ENCODE measurements at places on chromosomes 16 and 17.

- DNase-seq: no peak
Measured at GRCh38 chr16:51473091-51473490, 322.0 kb upstream of the SALL1 start.

- DNase-seq: no peak
Measured at GRCh38 chr17:65109990-65110680, 27.0 kb upstream of the RGS9 start.

DNA sequence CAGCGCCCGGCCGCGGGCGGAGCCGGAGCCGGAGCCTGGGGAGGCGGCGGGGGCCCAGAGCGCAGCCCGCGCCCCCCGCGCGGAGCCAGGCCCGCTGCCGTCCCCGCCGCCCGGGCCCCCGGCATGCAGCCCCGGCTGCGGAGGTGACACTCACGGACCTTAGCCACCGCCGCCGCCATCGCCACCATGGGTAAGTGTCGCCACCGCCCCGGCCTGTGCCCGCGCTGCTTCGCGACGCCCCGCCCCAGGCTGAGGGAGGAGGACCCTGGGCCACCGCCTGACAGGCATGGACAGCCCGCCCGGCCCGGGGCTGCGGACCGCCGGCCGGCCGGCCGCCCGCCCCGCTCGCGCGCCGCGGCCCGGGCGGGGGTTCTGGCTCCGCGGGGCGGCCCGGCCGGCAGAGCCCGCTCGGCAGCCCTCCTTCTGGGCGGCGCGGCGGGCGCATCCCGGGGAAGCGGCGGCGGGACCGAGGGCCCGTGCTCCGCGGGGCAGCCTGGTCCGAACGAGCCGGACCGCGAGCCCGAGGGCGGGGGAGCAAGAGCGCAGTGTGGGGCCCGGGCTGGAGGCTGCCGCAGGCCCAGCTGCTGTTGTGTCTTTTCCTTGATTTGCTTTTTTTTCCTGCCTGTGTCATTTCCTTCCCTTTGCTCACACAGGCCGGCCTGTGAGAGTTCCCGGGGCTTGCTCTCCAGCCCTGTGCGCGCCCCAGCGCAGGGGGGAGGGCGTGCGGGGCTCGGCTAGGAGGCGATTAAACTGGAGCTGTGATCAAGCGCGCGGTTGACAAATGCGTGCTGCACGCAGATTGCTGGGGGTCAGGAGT lies 565 bp downstream of the MAP3K3 start:
- peak; percentile 31 for DNase-seq

DNA sequence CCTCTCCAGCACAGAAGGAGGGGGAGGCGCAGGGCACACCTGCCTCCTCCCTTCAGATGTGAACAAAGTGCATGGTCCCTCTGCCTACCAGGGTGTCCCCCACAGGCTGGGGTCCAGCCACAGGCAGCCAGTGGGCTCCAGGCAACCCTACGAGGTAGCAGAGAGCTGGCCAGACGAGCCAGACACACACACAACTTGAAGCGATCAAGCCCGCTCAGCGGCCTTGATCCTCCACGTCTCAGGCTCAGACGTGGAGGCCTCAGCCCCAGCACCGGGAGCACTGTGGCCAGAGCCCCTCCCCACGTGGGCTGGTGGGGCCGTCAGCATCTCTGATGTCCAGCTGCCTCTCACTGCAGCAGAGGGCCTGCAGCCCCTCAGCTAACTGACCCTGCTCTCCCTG lies 8.5 kb downstream of the MCRIP1 start:
- DNase-seq: no peak

- DNase-seq: no peak
Measured at GRCh38 chr17:336110-337021, 16.2 kb downstream of the RPH3AL start.

- no peak for DNase-seq
Measured at GRCh38 chr17:19313746-19314651, 48.5 kb downstream of the B9D1 start.

DNA sequence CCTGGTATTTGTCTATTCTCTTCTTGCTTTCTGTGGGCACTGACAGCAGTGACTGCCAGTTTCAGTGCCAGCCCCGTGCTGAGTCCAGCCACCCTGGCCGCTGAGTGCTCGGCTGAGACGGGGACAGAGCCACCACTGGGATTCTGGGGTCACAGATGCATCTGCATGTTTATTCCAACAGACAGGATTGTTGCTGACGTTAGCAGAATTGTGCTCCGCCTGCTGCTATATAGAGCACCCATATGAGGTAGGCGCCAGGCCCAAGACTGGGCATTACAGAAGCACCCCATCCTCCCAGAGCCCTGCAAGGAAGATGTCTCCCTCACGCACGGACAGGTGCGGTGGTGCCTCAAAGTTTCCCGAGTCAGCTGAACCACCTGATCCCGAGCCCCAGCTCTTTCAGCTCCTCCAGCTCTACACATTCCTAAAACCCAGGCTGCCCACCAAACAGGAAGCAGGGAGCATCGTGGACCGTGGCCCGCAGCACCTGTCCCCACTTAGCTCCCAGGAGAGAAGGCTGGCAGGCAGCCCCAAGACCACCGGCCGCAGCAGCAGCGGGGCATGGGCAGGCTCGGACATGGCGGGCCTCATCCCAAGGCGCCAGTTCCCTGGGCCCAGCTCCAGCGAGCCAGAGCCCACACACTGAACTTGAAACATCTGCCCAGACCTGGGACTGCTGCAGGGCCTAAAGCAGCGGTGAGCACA lies 44.9 kb upstream of the RASD1 start:
- DNase-seq: no peak

DNA sequence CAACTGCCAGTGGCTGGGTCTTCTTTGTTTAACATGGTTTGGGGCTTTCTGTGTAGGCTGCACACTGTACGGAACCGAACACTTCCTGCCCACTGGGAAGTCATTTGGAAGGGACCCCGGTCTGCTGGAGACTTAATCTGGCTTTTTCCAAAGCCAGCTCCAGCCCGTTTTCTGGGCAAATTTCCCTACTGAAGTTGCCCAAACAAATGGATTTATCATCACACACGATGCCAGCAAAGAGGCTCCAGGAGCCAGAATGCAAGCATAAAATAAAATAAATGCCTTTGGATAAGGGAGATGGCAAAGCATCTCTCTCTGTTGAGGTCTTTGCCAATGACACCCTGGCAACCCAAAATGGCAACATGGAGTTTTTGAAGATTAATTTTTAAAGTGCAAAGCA lies 259.9 kb upstream of the IRX3 start:
- no peak for DNase-seq

GRCh38 chr17:75998327-75998795 lies 2.3 kb upstream of the CDK3 start:
- no peak for DNase-seq

GRCh38 chr17:80352991-80353665 lies 61.8 kb upstream of the ENDOV start:
- DNase-seq: no peak

DNA sequence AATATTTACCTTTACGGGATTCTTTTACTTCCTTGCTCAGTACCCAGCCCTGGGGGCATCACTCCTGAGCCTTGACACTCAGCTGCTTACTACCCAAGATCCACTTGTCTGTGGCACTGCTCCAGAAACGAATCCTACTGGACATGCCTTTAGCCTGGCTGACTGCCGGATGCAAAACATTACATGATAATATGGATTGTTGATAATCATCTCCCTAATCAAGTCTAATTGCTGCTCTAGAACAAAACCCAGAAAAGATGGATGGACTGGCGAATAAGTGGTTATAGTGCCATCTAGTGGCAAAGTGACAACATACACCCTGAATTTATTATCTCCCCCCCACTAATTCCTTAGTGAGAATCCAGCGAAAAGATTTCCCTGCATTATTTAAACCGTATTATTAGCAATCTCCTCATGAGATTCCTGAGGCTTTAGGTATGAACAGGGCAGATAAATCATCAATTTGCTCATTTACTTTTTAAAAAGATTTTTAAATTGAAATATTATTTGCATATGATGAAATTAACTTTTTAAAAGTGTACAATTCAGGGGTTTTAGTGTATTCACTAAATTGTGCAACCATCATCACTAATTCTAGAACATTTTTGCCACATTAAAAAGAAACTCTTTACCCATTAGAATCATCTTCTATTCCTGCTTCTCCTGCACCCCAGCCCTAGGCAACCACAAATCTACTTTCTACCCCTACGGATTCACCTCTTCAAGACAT lies 61.6 kb downstream of the RGS9 start:
- DNase-seq: no peak

GRCh38 chr17:37848690-37849616 lies 75.3 kb upstream of the TBC1D3K start:
- no peak for DNase-seq

GRCh38 chr16:11356573-11357331 lies 11.5 kb downstream of the RMI2 start:
- DNase-seq: no peak

DNA sequence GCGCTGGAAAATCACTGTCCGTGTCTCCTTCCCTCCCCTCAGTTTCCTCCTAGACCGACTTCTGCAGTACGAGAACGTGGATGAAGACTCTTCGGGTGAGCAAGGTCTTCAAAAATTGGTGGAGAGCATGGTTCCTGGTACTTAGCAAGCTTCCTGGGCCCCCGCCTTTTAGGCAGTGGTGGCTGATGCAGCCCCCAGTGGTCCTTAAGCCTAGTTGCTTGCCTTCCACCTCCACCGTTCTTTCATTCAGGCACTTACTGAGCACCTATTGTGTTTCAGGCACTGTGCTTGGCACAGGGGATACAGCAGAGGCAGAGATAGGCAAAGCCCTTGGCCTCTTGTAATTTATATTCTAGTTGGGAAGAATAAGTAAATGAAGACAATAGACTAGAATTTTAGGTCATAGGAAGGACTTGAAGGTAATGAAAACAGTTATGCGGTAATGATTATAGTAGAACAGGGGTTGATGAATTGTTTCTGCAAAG lies 767 bp downstream of the INO80E start:
- DNase-seq: no peak

All from anterior cingulate cortex (tissue), 58 donors.